ENCODE measurements at places on chromosomes 6 and 20.

DNA sequence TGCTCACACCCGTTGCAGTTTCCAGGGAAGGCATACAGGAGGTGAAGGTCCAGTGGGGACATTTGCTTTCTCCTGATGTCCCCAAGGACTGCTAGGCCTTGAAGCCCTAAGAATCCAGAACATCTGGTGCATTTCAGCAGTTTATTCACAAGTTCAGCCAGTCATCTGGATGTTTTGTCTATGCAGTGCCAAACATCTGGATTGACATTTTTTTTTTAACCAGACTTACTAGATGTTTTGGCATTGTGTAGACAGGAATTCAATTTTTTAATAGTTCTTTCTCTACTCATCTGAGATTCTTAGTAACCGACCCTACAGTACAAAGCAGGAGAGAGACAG lies 256.2 kb downstream of the CLIC5 start:
- DNase-seq = no peak

DNA sequence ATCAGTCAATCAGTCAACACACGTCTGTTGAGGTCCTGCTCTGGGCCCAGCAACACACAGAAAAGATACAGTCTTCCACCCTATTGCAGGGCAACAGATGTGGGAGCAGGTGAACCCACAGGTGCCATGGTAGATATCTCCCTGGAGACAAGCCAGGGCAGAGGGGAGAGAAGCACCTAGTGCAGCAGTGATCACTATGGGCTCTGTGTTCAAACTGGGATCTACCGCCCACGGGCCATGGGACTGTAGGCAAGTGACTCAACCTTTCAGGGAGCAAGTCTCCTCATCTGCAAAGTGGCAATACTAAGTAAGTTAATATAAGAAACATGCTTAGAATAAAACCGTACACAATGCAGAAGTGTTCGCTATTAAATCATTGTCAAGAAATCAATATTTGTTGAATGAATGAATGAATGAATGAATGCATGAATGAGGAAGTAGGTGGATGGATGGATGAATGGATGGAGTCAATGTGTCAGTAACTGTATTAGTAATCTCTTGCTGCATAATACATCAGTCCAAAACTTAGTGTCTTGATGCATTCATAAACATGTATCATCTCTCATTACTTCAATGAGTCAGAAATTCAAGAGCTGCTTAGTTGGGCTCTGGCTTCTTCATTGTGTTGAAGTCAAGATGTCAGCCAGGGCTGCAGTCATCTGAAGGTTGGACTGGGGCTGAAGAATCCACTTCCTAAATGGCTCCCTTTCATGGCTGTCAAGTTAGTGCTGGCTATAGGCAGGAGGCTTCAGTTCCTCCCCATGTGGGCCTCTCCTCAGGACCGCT lies 31.9 kb upstream of the NFATC2 start:
- DNase-seq = no peak

GRCh38 chr6:12355354-12355753 lies 65.2 kb downstream of the EDN1 start:
- DNase-seq = no peak

DNA sequence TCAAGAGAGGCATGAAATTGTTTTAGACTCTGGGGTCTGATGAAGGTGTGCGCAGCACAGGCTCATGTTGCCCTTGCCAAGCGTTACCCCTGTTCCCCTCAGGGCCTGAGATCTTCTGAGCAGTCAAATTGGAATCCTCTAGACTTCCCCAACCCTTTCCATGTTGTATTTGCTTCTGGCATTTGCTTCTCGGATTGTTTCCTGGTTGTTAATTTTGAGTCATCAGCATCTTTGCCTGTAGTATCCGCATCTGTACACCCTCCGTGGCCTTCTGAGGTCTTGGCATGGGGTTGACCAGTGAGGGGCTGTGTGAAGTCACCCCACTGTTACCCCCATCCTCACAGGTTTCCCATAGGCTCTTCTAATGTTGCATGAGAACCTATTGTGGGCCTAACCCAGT lies 40.9 kb downstream of the SLC24A3 start:
- no peak for DNase-seq

DNA sequence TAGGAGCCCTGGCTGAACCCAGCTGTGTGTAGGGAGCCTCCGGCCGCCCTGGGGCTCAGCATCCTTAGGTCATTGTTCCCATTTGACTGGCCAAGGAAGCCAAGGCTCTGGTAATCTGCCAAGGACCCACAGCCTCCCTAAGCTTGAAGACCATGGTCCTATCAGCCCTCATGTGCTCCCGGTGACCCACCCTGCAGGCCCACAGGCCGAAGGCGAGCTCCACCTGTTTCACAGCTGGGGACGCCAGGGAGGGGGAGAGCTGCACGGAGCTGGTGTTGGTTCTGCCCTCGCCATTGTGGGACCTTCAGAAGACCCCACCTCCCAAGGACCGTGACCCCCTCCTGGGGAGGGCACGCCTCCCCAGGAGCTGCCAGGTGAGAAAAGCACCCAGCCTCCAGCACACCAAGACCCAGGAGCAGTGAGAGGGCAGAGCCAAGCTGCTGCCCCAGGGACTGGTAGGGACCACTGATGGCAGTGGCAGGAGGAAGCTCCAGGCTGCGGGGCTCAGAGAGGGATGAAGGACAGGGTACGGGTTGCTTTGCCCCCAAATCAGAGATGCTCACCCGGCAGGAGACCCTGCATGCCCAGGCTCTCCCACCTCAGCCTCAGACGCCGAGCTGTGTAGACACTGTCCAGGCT lies 30.7 kb upstream of the MRGBP start:
- no peak for DNase-seq
